ENCODE measurements at places on chromosomes 7 and 10. TPM values are rescaled to one million over a fixed set of nuclear protein-coding genes. Genes with fewer than 3 reads are reported as not detected.

Gene SLC26A3
- total RNA-seq = not detected

Gene NODAL
- total RNA-seq = not detected

Gene FBXL13
- total RNA-seq = 4.2 TPM

Gene MYH16
- under 0.01 TPM for total RNA-seq

Gene BMI1
- 38.7 TPM for total RNA-seq

Gene CRTAC1
- total RNA-seq = not detected

Gene RPA3
- 0.66 TPM for total RNA-seq

Gene ACHE
- 7.3 TPM for total RNA-seq

Gene TMEM72
- total RNA-seq = 10.2 TPM

Gene GNA12
- total RNA-seq = 17.5 TPM

Gene AHR
- total RNA-seq = 42.0 TPM

Gene KCNIP2
- 1.8 TPM for total RNA-seq

GRCh38 chr10:79438699-79439085, 6.7 kb downstream of the ZCCHC24 start:
- DNase-seq = no peak

- DNase-seq = no peak
These were observed 98.9 kb upstream of the NANOS1 start for GRCh38 chr10:118930614-118931013.

DNA sequence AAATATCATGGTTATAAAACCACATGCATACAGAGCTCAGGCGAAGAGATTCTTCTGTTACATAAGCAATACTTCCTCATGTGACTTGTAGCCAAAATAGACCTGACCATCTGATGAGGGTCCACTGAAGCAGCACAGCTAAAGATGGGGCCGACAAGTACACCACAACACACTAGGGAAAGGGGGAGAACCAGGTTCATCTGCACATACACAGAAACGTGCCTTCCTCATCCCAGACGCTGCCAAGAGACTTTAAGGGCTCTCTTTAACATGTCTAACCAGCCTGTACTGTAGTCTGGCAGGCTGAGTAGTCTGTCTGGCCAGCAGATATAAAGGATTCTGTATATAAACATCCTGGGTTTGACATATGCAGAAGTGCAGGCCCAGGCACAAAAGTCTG, 30.3 kb downstream of the ERCC6 start:
- DNase-seq = no peak

DNA sequence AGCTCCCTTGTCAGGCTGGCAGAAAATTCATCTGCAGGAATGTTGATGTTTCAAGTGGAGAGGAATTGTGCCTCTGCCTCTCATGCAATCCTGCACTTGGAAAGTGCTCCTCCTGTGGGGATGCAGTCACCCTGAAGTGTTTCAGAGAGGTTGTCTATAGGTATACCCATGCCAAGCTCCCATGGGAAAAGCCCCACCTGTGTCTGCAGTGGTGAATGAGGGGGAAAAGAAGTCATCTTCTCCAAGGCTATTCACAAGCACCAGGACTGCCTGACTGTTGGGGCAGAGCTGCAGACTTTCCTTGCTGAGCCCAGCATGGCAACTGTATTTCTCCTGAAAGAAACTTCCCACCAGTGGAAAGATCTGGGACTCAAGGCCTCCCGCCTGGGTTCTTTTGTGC, 35.5 kb downstream of the GPR22 start:
- DNase-seq = peak; percentile 45

GRCh38 chr7:15068324-15068723, 165.8 kb upstream of the DGKB start:
- DNase-seq = no peak

DNA sequence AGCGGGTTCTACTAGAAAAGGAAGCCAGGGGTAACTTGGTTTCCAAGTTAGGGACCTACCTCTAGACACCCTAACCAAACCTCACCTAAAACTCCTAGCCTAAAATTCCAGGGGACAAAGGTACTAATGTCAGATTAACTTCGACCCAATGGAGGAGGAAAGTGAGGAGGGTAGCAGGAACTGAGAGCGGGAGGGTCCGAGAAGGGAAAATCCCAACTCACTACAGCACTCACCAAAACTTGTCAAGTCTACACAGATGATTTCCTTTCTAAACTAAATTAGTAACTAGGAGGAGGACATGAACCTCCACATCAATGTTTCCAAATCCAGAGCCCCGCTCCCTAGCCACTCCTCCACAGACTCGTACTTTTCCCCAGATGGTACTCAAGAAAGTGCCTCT, 22.6 kb downstream of the CHCHD3 start:
- no peak for DNase-seq

GRCh38 chr10:50990568-50991455, 83.5 kb upstream of the PRKG1 start:
- peak; percentile 67 for DNase-seq

DNA sequence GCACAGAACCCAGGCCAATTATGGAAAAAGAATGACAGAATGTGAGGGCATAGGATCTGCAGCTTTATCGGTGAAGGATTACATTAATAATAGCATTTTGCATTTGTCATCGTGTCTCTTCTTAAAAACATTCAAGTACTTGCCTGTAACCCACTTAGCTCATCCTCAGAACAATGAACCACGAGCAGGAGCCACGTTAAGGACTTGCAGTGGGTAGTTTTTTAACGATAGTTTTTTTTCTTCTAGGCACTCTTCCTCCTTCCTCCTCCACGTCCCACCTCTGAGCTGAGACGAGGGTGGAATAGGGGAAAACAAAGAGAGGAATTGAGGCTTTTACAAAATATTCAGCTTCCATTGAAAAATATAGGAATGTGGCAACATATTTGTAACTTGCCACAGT, 27.1 kb downstream of the CDHR3 start:
- DNase-seq = no peak

DNA sequence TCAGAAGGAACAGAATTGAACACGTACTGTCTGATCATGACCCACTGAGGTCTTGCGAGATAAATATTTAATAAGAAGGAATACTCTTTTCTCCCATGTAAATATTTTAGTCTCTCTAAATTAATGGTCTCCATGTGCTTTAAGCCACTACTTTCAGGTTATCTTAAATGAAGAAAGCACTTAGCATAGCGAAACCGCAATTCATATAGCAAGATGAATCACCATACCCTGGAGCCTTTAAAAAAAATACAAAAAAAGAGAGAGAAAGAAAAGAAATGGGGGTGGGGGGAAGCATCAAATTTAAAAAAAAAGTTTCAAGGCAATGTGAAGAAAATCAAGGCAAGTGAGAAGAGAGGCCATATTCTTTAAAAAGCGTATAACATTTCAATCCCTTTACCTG, 82.5 kb downstream of the CTTNBP2 start:
- DNase-seq = no peak

- DNase-seq = no peak
These were observed 2.6 kb downstream of the NKX6-2 start for GRCh38 chr10:132783165-132783939.

- DNase-seq = no peak
These were observed 54.5 kb upstream of the LBX1 start for GRCh38 chr10:101283762-101284100.

GRCh38 chr7:26655781-26656180, 208.6 kb downstream of the SKAP2 start:
- DNase-seq = no peak

Data from body of pancreas (tissue), 4 donors.